Islet precursor cell (in vitro differentiated cells): ENCODE measurements at places on chromosomes 1 and 21.
A peak's percentile ranks its signal among the peaks of the same experiment; 100 is the strongest.

DNA sequence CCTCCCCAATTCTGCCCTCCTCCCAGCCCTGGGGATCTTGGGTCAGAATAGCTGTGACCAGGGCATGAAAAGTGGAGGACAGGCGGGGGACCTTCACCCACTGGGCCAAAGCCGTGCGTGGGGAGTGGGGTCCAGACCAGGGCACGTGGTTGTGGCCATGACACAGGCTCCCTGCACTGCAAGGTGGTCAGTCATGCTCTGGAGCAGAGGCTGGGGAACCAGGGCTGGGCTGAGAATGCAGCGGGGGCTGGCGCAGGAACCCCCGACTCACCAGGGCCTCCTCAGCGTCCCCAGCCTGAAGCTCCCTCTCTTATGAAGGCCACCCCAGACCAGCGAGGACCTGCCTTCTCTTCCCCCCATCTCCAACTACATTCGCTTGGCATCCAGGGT is 2.7 kb downstream of the DVL1 start:
- no peak for DNase-seq

GRCh38 chr1:68796888-68797287 is 300.0 kb upstream of the DEPDC1 start:
- DNase-seq: no peak

DNA sequence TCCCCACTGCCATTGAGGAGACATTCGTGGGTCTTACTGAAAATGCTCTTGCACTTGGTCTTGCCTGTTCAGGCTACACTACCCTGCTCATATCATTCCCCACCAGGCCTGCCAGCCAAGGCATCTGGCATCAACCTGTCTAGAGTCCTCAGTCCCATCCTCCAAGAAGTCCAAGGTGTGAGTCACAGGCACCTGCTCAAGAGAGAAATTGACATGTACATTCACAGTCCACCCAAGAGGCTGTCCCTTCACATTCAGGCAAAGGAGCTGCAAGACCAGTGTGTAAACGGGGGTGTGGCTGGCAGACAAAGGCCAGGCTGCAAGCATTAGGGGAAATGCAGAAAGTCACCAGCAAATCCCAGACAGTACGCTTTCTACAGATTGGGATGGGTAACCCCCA is 13.1 kb upstream of the PLA2G2C start:
- DNase-seq: no peak

DNA sequence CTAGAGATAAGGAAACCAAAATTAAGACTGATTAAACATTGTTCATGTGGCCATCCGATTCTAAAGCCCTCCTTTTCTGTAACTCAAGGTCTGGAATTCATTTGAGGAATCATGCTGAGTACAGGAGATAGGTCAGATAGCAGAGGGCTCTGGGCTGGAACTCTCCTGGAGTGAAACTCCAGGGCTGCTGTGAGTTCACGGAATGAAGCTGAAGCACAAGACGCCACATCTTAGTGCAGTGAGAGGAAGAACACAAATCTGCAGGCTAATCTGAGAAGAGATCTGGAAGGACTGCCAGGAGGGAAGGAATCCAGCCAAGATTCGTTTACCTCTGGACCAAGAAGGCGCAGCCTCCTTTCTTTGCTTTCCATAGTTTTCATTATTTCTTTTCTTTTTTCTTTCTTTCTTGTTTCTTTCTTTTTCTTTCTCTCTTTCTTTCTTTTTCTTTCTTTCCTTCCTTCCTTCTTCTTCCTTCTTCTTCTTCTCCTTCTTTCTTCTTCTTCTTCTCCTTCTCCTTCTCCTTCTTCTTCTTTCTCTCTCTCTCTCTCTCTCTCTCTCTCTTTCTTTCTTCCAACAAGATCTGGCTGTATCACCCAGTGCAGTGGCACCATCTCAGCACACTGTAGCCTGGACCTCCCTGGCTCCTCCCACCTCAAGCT is 74.8 kb upstream of the ATP1B1 start:
- DNase-seq: no peak

- no peak for DNase-seq
These were observed 127.2 kb downstream of the LACTBL1 start for GRCh38 chr1:22845398-22845935.

DNA sequence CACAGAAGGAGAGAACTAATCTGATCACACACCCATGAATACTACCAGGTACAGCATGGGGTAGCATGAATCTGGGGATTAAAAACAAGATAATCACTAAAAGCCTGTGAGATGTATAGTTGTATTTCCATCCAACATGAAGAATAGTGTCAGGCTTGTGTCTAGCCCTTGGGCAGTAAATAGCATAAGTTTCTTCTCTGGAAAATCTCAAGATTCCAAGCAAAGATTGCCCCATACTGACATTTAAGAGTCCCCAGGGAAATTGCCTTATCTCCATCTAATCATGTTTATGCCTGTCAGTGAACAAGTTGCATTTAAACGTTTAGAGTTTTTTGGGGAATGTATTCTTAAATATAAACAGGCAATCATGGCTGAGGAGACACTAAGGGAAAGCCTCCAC is 109.2 kb upstream of the SERTAD4 start:
- DNase-seq: no peak

- no peak for DNase-seq
These were observed 7.2 kb downstream of the APCS start for GRCh38 chr1:159594625-159595405.

DNA sequence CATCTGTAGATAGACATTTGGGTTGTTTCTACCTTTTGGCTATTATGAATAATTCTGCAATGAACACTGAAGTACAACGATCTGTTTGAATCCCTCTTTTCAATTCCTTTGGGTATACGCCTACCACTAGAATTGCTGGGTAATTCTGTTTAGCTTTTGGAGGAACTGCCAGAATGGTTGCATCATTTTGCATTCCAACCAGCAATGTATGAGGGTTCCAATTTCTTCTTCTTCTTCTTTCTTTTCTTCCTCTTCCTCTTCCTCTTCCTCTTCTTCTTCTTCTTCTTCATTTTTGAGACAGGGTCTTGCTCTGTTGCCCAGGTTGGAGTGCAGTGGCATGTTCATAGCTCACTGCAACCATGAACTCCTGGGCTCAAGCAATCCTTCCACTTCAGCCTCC is 13.8 kb upstream of the THEM5 start:
- DNase-seq: no peak

DNA sequence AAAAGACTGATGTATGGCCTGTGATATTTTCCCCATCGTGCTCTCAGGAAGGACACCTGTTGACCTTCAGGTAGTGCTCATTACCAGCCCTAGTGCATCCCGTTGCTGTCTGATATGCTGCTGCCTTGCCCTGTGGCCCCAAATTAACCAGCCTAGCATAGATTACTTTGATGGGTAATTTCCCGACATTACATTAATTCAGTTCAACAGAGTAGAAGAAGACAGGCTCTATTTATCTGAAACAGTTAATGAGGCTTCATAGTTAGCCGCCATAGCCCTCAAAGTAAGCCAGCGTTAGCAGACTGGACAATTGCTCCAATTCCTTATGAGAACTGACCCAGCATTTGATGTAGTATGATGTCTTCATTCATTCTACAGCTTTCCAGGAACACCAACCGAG is 257.6 kb downstream of the OLFM3 start:
- DNase-seq: no peak

DNA sequence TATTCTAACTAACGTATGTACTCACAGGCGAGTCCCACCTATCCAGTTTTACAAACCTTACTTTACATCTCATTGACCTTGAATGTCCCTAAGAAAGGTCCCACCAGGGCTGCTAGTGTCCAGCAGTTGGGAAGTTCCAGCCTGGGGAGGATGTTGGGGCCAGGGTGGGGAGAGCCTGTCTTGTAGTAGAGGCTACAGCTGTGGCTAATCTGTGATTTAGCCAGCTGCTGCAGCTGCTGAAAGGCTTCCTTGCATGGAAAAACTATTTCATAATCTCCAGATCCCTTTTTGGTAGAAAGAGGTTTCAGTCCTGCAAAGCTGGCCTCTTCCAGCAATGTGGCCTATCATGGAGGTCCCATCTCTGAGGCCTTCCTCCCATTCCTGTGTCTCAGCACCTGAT is 23.1 kb downstream of the TNN start:
- DNase-seq: no peak

DNA sequence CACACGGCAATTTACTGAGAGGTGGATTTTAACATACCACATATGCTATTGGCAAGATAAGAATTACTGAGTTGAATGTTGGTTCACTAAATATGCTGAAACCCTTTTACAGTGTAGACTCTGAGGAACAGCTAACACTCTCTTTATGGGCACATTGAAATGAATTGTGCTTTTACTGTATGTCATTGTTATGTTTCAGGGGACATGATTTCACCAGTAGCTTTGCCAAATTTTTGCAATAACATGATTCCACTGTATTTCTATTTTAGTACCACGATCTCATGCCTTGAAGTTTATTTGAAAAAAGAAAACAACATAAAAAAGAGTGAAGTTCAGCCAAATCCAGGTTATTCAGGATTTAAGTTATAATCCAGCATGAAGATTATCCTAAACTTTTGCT is 188.5 kb downstream of the HLX start:
- no peak for DNase-seq

- no peak for DNase-seq
These were observed 189.8 kb upstream of the OLFM3 start for GRCh38 chr1:102186536-102186935.

GRCh38 chr1:67138813-67139499 is 4.2 kb upstream of the C1orf141 start:
- DNase-seq: no peak

DNA sequence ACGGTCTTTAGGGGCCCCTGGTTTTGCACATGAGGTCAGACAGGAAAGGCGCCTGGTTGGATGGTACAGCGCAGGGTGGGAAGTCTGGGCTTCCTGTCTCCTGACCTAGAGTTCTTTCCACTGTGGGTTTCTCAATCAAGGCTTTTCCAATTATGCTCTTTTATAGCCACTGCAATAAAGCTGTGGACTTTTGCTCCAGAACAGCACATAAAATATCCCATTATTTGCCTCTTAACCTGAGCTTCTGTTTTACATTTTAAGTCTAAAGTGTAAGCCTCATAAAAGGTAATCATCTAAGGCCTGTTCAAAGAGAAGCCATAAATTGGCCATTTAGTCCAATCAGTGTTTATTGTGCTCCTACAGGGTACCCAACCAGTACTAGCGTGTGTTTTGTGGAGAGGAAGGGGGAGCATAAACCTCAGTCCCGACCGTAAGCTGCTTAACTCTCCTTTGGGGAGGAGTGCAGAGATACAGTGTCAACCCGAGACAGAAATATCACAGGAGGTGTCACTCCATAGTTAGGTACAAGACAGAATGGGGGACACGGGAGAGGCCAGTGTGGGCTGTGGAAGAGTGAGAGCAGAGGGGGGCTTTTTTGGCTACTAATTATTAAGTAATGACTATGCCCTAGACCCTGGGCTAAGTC is 270.0 kb downstream of the TRABD2B start:
- no peak for DNase-seq

- DNase-seq: no peak
These were observed 139.8 kb upstream of the ST6GALNAC5 start for GRCh38 chr1:76727520-76727919.

DNA sequence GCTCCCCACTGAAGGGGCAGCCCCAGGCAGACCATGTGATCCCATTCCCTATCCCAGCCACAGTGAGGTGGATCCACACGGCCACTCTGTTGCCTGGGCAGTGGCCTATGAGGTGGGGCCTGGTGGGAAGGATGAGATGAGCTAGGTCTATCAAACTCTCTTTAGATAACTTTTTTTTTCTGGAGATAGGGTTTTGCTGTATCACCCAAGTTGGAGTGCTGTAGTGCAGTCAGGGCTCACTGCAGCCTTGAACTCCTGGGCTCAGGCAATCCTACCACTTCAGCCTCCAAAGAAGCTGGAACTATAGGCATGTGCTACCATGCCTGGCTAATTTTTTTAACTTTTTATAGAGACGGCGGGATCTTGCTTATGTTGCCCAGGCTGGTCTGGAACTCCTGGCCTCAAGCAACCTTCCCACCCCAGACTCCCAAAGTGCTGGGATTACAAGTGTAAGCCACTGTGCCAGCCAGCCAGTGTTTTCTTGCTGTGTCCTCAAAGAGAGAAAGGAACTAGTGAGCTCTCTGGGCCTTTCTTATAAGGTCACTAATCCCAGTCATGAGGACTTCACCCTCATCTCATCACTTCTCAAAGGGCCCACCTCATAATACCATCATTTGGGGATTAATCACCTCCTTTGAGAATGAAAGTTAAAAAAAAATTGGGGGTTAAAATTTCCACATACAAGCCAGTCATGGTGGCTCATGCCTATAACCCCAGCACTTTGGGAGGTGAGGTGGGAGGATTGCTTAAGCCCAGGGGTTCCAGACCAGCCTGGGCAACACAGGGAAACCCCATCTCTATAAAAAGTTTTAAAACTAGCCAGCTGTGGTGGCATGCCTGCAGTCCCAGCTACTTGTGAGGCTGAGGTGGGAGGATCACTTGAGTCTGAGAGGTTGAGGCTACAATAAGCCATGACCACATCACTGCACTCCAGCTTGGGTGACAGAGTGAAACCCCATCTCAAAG is 36.6 kb downstream of the H3-3A start:
- no peak for DNase-seq

- DNase-seq: no peak
These were observed 56.9 kb upstream of the TMPRSS2 start for GRCh38 chr21:41564871-41565274.

GRCh38 chr1:234505769-234506102 is 26.8 kb upstream of the TARBP1 start:
- DNase-seq: no peak

GRCh38 chr1:94679332-94680038 is 137.9 kb upstream of the F3 start:
- no peak for DNase-seq

DNA sequence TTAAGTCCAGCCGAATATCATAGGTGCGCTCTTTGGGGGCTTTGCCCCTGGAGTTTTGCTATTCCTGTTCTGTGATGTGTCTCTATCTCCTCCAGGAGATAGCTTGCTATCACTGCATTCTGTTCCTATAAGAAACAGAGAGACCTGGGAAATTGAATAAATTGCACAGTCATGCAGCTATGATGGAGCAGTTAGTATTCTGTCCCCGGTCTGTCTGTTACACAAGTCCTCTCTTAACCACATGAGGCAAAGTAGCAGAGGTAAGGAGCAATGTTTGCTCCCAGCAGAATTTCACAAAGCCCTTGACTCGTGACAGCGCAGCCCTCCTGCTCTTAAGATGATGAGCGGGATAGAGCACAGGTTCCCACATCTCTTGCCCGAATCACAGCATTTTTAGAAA is 63.9 kb upstream of the GRHL3 start:
- DNase-seq: no peak

DNA sequence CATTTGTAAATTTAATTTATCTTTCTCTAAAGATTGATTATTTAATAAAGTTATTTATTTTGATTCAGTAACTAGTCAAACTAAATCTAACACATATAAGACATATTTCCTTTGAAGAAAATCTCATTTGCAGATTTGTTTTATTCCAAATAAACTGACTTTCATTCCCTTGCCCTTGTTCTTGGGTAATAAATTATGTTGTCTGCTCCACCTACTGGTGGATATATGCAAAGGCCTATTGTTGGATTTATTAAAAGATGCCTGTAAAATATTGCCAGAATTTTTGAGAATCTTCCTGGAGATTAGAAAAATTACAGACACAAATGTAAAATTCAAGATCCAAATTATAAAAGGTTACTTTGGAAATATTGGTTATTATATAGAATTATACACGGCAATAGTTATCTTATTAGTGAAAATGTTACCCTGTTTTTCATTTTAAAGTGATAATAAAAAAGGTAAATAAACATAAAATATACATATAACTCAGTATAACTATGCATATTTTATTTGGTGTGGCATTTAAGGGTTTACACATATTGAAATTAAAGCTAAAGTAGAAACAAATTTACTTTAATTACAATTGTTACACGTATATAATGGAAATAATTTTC is 116.1 kb downstream of the SPATA17 start:
- DNase-seq: no peak

GRCh38 chr1:155255243-155256007 is at the start of gene ENTREP3:
ENTREP3 (minus strand) TSS chr1:155255483; CDS start chr1:155254877, 606 bp downstream.
- peak; percentile 93 for DNase-seq

- DNase-seq: no peak
These were observed 4.0 kb upstream of the TRPM2 start for GRCh38 chr21:44349416-44349846.
